DMS79 (cell line): ENCODE measurements at places on chromosomes 3 and 15.

DNA sequence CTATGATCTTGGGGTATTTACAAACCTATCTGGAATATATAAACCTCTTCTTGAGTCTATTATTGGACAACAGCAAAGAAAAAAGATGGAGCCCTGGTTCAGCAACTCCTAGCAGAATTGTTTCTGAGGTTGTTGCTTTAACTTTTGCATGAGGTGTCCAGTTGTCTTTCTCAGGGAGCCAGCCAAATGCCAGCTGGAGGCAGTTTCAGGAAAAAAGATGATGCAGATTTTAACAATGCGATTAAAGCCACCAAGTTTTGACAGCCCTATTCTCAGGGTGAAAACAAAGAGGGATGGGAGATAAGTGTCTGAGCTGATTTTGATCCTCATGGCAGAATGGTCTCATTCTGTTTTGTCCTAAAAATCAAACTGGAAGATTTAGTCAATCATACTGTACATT lies 181.6 kb upstream of the RASGRP1 start:
- DNase-seq, result no peak

DNA sequence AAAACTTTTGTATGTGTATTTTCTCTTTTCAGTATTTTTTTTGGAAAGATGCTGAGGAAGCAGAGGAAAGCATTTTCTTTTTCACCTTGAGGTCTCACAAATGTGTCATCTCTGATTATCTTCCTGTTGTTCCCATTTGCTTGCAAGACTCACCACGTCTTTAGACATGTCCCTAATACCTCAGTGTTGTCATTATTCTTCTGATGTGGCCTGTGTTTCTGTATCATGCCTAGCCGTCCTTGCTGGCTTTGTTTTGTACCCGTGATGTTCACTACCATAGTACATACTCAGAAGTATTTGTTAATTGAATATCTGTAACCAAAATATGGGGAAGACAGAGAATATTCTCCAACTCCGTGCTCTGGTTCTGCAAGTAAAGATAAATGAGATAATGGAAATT lies 5.0 kb upstream of the P2RY14 start:
- DNase-seq, result no peak

DNA sequence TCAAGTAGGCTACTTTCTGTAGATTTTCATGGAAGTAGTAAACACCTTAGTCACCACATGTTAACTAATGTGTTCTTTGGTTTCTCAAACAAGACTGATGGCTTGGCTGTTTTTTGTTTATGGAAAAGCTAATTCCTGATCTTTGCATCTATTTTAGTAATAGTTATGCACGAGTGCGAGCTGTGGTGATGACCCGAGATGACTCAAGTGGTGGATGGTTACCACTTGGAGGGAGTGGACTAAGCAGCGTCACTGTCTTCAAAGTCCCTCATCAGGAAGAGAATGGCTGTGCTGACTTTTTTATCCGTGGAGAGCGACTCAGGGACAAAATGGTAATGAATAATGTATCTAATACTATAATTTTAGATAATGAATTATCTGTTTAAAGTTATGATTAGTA lies 46.6 kb downstream of the SPRED1 start:
- no peak for DNase-seq

- no peak for DNase-seq
Observed at GRCh38 chr15:39870537-39870936, 49.5 kb downstream of the GPR176 start.

DNA sequence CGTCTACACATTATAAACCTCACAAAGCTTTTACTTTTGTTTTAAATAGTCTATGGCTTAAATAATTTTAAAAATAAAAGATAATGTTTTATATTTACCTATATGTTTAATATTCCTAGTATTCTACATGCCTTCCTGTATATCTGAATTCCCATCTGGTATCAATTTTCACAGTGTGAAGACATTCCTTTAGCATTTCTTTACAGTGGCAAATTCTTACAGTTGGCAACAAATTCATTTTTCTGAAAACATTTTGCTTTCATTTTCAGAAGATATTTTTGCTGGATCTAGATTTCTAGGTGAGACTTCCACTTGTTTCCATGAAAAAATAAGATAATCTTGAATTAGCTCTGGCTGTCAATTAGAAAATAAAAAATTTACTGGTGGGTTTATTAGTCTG lies 471.4 kb upstream of the NAALADL2 start:
- no peak for DNase-seq

DNA sequence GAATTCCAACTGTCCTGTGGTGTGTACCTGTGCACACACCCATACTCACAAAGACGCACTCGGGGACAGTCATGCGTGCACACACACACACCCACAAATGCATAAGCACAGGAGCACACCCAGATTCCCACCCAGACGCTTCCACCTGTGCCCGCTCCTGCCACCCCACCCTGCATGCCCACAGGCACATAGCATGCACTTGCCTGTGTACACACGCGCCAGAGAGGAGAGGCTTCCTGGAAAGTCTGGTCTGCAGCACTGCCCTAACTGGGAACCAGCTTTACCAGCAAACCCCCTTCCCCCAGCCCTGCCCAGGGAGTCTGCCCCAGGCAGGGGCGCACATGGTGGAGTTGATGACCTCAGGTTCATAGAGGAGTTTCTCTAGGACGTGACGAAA lies 246.2 kb downstream of the UACA start:
- no peak for DNase-seq

DNA sequence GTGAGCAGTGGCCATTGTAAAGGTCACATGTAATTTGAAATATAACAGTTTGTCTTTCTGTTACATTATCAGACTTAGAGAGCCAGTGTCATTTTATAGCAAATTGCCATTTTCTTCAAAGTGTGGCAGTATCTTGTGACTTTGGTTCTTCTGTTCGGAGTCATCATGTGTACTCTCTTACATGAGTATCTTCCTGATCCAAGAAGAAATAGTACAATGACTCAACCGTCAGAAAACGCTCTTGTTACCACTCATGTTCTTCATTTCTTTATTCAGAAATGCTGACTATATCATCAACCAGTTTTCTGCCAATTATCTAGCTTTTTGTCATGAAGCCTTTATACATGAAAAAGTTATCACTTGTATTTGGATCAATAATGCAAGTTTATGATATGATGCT lies 93.6 kb upstream of the CGNL1 start:
- no peak for DNase-seq

GRCh38 chr3:129278966-129279906 lies 566 bp downstream of the HMCES start:
- peak; percentile 41 for DNase-seq

- no peak for DNase-seq
Observed at GRCh38 chr3:150106740-150107428, 136.2 kb upstream of the PFN2 start.

- no peak for DNase-seq
Observed at GRCh38 chr15:101176625-101177024, 75.2 kb downstream of the CHSY1 start.

- no peak for DNase-seq
Observed at GRCh38 chr3:128573160-128573559, 77.5 kb downstream of the RPN1 start.

DNA sequence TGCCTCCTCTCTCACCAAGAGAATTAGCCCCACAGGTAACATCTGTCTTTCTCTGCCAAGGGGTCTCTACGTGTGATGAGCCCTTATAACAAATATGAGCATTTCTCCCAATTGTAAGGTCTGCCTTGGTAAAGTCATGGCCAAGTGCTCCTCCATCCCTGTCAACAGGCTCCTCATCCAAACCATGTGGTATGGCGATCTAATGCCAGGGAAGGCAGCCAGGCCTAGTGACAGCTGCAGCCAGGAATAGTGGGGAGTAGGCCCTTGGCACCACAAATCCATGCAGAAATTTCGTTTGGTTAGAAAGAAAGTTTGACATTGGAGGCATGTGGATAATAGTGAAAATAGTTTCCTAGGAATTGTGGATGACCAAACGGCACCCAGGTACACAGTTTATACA lies 4.7 kb upstream of the LRTM1 start:
- DNase-seq, result no peak

- DNase-seq, result no peak
Observed at GRCh38 chr15:72698938-72699337, 12.9 kb downstream of the BBS4 start.

DNA sequence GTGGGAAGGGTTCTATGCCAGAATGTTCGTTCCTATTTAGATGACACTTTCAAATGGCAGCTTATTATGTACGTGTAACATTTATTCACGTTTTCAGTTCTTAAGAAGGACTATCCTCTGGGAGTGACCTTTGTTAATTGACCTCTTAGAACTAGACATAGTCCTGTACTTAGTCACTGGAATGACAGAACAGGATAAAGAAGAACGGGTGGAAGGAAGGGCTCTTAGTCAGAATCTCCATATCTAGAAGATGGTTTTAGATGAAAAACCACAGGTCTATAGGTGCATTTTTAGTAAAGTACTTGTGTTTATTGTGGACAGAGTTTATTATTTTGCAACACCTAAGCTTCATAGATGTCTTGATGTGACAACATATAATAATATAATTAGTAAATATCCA lies 6.5 kb downstream of the METTL6 start:
- no peak for DNase-seq

GRCh38 chr3:128354788-128355542 lies 111.7 kb downstream of the DNAJB8 start:
- no peak for DNase-seq

- no peak for DNase-seq
Observed at GRCh38 chr3:48492461-48493202, 11.3 kb downstream of the SHISA5 start.

GRCh38 chr3:112779558-112780480 lies 66.8 kb downstream of the CD200R1L start:
- DNase-seq, result no peak

GRCh38 chr3:139121513-139122220 lies 77.0 kb upstream of the PRR23C start:
- DNase-seq, result no peak

GRCh38 chr15:81434851-81435250 lies 60.8 kb upstream of the TMC3 start:
- no peak for DNase-seq

- DNase-seq, result no peak
Observed at GRCh38 chr3:55775366-55776154, 288.5 kb upstream of the WNT5A start.

DNA sequence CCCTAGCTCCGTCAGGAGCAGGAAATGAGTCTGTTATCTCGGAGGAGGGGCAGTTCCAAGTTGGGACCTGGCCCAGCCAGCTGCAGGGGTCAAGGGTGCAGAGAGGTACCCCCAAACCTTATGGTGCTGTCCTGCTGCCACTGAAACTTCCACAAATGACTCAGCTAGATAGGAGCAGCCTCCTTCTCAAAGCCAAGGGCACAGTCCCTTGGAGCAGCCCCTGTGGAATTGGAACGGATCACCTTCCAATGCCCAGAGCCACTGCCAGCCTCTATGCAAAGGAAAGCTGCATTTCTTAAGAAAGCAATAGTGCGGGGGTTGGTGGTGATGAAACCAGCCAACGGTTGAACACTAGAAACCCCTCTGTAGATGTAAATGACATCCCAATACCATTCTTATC lies 19.6 kb upstream of the LRRK1 start:
- no peak for DNase-seq

GRCh38 chr3:120858521-120858920 lies 49.5 kb upstream of the STXBP5L start:
- DNase-seq, result no peak

GRCh38 chr15:95558131-95558530 lies 772.4 kb upstream of the NR2F2 start:
- DNase-seq, result no peak

DNA sequence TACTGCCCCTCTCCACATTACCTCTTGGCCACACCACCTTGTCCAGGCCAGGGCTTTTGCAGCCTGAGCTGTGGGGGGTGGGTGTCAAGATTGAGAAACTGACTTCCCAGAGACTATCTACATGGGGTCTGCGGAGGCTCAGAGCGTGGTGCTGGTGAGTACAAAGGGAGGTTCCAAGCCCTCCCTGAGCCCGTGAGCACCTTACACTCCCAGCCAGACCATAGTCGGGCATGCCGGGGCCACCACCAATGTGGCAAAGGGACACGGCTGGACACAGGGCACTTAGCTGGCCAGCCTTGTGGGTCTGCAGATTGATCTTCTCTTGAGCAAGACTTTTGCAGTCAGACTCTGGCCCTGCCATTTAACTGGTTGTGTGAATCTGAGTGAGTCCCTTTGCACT lies 74.1 kb upstream of the GATA2 start:
- no peak for DNase-seq

DNA sequence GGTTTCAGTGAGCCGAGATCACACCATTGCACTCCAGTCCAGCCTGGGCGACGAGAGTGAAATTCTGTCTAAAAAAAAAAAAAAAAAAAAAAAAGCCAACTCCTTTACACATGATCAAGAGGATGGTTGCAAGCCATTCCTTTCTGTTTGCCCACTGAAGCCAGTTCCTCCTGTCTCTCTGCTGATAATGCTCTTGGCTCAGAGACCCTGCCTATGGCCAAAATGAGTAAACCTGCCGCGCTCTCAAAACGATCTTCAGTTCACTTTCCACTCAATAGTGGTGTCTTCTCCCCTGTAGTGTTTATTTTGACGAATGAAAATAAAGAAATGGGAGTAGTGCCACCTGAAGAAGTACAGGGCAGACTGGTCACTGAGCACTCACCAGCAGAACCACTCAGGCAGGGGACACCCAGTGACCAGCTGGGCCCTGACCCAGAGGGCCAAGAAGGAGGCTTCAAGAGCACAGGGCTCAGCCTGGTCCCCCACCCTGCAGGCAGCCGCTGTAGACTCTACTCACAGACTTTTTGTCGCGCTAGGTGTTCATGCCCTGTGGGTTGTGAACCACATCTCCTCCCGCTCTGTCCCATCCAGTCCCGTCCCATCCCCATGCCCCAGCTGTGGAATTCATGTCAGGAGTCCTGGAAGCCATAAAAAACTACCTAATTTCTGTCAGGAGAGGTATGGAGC lies 23.6 kb downstream of the GRAMD2A start:
- DNase-seq, result no peak
